ENCODE measurements at places on chromosomes 12 and 14.

DNA sequence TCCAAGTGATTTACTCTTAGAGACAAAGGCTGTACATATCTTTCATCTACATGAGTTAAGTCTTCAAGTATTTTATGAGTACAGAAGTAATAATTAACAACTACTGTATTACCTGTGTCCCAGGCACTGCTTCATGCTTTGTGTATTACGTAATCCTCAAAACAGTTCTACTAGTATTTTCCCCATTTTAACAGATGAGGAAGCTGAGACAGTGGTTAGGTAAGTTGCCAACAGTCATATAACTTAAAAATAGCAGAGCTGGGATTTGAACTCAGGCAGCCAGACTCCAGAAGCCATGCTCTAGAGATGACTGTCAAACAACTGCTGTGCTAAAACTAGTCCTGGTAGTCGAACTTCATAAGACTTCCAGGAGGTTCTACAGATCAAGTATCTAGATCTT is 10.7 kb downstream of the TRMT5 start:
- no peak for DNase-seq

DNA sequence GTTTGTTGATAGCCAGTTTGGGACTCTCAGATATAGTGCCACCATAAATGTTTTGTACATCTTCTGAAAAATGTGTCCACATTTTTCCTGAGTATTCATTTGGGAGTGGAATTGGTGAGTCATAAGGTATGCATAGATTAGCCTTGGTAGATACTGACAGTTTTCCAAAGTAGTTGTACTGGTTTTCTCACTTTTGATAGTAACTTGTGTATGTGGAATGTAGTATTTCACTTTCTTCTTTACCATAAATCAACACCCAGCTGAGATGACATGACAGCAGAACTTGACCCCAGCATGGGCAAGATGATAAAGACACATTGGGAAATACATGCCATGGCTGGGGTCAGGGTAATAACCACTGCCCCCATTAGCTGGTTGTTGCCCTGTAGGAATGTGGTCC is 5.4 kb downstream of the FBXW8 start:
- DNase-seq = peak; percentile 64

DNA sequence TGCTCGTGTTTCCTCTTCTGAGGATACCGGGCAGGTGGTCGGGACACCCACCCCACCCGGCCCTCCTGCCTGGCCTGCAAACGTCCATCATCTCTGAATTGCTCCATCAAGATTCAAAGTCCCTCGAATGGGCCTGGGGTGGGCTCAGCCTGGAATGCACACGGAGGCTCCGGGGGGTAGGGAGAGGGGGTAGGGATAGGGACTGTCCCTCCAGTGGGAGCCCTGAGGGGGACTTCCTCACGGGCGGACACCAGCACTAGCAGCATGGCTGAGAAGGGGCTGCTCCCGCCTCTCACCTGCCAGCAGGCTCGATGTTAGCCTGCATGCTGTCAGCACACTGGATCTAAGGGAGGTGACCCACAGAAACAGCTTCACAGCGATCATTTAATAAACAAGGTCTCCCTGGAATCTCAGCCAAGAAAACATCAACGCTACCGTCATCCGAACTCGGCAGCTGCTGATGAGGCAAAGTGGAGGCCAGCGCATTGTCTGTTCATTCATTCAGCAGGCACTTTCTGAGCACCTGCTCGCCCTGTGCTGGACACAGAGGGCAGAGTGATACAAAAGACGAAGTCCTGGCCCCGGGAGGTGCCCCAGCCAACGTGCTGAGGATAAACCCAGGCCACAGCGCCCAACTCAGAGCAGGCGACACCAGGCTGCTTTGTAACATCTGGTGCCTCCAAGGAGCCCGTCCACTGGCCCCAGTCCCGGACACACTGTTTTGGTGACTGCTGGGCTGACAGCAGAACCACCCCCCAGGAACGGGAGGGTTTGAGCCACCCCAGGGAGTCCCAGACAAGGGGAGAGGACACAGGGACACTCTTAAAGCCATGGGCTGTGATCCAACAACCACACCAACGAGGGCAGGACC is 6.3 kb downstream of the TMEM179 start:
- no peak for DNase-seq

DNA sequence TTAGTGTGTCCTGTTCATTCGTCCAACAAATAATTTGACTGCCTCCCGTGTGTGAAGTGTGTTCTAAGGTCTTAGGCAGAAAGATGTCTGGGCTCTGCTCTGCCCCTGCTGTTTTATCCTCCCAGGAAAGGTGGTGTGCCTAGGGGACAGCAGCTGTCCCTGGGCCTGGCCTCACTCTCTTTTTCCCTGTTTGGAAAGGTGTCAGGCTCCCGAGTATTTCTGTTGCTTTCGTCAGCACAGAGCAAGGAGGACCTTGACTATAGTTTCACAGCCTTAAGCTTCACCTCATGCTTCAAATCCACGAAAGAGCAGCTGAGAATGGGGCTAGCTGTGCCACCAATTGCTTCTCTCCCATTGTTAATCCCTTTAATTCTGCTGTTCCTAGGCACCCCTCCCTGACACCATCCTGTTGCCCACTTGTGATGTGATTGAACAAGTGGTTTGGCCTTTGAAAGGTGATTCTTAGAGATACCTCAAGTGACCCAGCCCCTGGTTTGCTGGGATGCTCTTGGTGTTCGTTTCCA is 54.2 kb downstream of the TGFB3 start:
- no peak for DNase-seq

GRCh38 chr14:31261859-31262731 is 54.5 kb upstream of the HECTD1 start:
- peak; percentile 82 for DNase-seq

DNA sequence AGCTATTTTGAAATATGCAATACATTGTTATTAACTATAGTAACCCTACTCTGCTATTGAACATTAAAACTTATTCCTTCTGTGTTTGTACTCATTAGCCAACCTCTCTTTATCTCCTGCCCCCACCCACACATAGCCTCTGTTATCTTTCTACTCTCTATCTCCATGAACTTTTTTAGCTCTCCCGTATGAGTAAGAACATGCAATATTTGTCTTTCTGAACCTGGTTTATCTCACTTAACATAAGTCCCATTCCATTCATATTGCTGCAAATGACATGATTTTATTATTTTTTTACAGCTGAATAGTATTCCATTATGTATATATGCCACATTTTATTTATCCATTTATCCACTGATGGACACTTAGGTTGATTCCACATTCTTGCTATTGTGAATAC is 79.0 kb upstream of the AMIGO2 start:
- DNase-seq = no peak

- peak; percentile 99 for DNase-seq
Observed at GRCh38 chr14:54652188-54652587, 85.3 kb downstream of the SAMD4A start.

DNA sequence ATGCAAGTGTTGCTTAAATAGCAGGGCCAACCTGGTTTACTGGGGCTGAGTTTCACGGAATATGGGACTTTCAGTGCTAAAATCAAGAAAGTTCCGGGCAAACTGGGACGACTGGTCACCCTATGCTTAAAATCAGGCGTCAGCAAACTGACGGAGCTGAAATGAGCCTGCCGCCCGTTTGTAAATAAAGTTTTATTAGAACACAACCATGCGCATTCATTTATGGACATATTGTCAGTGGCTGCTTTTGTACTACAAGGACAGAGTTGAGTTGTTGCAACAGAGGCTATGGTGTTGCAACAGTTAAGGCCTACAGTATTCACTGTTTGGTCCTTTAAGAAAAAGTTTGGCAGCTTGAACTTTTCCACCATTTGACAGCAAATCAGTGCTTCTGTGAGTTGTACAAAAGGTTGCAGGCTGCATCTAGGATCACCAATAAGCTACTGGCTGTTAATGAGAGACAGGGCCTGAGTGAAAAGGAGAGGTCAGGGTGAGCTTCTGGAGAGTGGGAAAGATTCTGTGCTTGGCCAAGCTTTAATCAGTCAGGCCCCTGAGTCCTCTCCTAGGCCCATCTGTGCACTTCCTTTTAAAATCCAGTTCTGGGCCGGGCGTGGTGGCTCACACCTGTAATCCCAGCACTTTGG is 13.3 kb downstream of the SELPLG start:
- DNase-seq = peak; percentile 55

DNA sequence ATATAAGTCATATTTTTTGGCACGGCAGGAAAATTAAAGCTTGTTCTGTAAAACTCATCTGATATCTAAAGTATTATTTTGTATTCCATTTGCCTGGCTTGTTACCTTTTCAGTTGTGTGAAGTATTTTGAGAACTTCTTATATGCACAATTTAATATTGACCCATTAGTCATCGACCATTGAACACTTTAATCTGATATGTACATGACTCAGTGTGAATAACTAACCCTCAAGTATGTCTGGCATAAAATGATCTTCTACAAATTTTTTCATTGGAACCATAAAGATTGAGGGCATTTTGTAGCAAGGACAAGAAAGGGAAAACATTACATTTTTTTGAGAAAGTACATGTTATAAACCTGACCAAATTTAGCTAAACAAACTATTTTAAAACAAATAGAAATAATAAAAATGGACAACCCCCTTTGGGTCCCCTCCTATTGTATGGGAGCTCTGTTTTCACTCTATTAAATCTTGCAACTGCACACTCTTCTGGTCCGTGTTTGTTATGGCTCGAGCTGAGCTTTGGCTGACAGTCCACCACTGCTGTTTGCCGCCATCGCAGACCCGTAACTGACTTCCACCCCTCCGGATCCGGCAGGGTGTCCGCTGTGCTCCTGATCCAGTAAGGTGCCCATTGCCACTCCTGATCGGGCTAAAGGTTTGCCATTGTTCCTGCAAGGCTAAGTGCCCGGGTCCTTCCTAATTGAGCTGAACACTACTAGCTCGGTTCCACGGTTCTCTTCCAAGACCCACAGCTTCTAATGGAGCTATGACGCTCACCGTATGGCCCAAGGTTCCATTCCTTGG is 118.8 kb downstream of the SLC6A15 start:
- peak; percentile 74 for DNase-seq

GRCh38 chr12:15256761-15257160 is 35.5 kb upstream of the RERG start:
- DNase-seq = peak; percentile 61

DNA sequence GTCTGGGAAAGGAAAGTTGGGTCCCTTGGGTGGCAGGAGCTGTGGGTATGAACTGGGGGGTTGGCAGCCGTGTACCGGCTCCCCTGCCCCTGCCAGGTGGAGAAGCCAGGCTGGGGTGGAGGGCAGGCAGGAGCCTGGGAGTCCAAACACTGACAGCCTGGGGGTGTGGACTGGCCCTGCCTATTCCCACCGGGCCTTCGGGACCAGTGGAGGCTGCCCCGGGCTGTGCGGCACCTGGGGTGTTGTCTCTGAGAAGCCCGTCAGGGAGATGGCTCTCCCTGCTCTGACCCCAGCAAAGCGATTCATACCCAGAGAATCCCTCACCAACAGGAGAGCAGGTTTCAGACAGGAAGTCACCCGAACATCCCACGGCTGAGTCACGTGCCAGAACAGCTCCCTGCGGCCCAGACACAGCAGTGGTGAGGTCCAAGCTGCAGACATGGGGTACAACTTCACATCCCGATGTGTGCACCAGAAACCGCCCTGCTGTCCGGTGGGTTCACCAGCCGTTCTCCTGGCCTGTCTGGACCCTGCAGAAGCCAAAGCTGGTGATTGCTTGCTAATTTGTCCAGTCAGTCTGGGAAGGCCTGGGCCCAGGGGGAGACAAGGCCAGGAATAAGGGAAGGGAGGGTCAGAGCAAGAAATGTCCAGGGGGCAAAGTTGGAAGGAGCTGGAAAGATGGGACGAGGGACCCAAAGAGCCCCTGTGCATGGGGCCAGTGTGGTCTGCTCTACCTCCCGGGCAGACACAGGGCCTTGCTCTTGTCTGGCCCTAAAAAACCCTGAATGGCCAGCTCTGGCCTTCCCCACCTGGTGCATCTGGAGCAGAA is 2.1 kb upstream of the GPR132 start:
- peak; percentile 67 for DNase-seq

DNA sequence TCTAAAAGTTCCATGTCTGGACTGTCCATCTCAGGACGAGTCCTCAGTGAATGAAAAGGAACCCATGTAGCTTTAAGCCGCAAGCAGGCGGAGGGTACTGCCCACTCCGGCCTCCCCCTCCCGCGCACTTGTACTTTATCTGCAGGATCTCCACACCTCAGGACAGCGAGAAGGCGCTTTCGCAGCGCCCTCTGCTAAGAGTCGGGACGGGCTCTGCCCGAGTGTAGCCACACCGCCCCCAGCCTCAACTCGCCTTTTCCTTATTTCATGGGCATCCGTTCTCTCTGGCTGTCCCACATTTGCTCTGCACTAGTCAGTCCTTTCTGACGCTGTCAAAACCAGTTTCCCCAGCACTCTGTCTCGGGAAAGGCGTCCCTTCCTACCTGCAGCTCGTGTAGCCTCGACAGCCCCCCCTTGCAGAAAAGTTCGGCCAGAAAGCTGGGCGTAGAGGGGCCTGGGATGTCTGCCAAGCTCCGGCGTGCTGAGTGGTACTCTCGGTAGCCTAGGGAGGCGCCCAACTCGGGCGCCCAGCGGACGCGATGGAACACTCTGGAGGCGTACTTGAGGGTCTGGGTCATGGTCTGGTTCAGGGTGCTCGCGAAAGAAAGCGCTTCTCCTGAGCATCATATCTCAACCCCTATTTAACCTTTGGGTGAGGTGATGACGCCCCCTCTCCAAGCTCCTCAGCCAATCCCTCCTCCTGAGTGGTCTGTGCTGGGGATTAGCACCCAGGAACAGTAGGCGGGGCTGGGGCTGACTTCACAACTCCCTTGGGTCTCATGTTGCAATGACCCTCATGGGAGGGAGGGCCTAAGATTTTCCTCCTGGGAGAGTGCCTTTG is at the start of gene CYP27B1:
Gene CYP27B1 (minus strand): TSS at position 615 of the 841 bp plus-strand sequence. CDS start 37 bp downstream, at position 578.
- peak; percentile 52 for DNase-seq

GRCh38 chr12:132494294-132495164 is 4.6 kb downstream of the FBRSL1 start:
- no peak for DNase-seq

GRCh38 chr12:45989721-45990467 is 480 bp downstream of the SCAF11 start:
- peak; percentile 78 for DNase-seq

- DNase-seq = peak; percentile 91
Observed at GRCh38 chr12:57151741-57152630, 4.6 kb upstream of the LRP1-AS start.

DNA sequence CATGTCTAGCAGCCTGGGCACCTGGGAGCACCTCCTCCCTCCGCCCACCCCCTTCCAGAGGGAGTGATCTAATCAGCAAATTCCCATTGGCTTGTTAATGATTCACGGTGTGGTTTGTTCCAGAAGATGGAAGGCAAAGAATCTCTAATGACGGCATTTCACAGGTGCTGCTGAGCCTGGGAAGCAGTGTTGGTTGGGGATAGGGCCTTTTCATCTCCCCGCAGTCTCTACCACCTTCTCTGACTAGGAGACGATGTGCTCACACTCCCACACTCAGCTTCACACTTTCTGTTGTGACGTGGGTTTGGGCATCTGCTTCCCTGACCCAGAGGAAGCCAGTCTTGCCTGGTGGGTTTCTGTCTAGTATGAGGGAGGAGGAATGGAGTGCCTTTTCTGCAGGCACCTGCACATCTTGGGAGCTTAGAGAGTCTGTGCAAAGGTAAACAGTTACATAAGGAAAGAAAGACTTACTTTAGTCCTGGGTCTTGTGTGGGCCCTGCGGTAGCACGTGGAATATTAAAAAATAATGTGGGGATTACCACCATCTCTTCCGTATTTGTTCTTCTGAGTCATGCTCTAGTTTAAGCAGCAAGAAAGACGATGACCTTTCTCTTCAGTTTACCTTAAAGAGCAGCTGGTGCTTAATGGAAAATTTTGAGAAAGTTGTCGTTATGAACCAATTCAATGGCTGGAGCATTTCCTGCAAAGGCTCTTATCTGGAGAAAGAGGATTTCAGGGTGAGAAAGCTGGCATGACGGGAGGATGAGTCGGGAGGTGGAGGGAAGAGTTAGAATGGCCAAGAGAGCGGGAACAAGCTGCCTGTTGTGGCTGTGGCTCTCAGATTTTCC is 70.6 kb upstream of the ARHGAP5 start:
- DNase-seq = no peak
